Dermis lymphatic vessel endothelial cell (primary cell): ENCODE measurements at places on chromosomes 6 and 20. TPM values are rescaled to one million over a fixed set of nuclear protein-coding genes. Genes with fewer than 3 reads are reported as not detected.

The C6orf136 gene
- total RNA-seq, result 2.2 and 3.6 TPM in 2 replicates

The C2 gene
- total RNA-seq, result 0.17 and 0.22 TPM in 2 replicates

The OPN5 gene
- not detected in 2 replicates for total RNA-seq

The RHAG gene
- total RNA-seq, result 0.09 and 0.11 TPM in 2 replicates

The TBXT gene
- total RNA-seq, result not detected in 2 replicates

The RBM24 gene
- total RNA-seq, result 0.22 and 0.34 TPM in 2 replicates

The PSMG4 gene
- total RNA-seq, result 31.1 and 42.5 TPM in 2 replicates

The RSPH9 gene
- total RNA-seq, result 0.17 and 0.33 TPM in 2 replicates

The ULBP1 gene
- total RNA-seq, result under 0.01 and 0.11 TPM in 2 replicates

The SAMD3 gene
- total RNA-seq, result not detected in 2 replicates

The CDH26 gene
- 0.87 and 1.0 TPM in 2 replicates for total RNA-seq

The MOG gene
- not detected in 2 replicates for total RNA-seq

The TTK gene
- 2.7 and 3.4 TPM in 2 replicates for total RNA-seq

The PRPF6 gene
- 65.9 and 73.3 TPM in 2 replicates for total RNA-seq

The IRAK1BP1 gene
- total RNA-seq, result 2.1 and 3.2 TPM in 2 replicates

The SYTL3 gene
- total RNA-seq, result 0.76 and 0.77 TPM in 2 replicates

The ADAM33 gene
- 0.09 and 0.11 TPM in 2 replicates for total RNA-seq

The WASF1 gene
- total RNA-seq, result 10.8 and 11.2 TPM in 2 replicates
